ENCODE measurements at places on chromosomes 11 and 22.

- H3K4me1 ChIP-seq: no peaks in the 10 kb centered on the region
- no peak overlapping the region for H3K27ac ChIP-seq
- DNase-seq: no peak
- H3K27me3 ChIP-seq: no peaks in the 10 kb centered on the region
- no peak overlapping the region for H3K4me3 ChIP-seq
Observed at GRCh38 chr11:86910592-86910991, 44.6 kb downstream of the FZD4 start.

- H3K4me1 ChIP-seq: no peaks in the 10 kb centered on the region
- H3K4me3 ChIP-seq: no peak overlapping the region
- no peaks in the 10 kb centered on the region for H3K36me3 ChIP-seq
- H3K27me3 ChIP-seq: no peaks in the 10 kb centered on the region
- no peak overlapping the region for H3K27ac ChIP-seq
Observed at GRCh38 chr22:30455075-30455840, 16.6 kb downstream of the SEC14L3 start.

DNA sequence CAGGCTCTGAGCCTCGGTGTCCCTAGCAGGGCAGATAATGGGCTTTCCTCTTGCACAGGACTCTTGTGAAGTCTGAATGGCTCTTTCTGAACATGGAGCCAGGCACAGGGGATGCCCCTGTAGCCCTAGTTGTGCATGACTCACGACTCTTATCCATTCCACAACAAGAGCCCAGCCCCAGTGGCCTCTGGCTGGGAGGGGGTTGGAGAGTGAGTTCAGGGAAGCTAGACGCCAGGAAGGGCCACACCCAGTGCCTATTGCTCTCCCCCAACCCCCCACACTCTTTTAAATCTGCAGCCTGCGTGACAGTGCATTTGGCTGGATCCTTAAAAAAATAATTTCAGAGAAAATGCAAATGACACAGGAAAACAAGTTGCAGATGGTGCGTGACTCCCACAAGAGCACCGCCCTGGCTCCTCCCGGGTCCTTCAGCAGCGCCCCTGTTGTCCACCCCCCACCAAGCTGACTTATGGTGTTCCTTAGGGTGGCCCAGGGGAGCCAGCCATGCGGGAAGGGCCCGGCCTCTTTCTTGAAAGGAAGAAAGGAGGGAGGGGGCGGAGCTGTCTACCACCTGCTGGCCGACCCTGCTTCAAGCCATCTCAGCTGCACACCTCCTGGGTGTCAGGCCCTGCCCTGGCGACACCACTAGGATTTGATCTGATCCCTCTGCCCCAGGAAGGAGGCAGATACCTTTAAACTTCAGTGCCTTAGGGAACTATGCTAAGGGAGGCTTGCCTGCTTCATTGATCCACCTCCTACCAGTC is 74.7 kb downstream of the MN1 start:
- no peaks in the 10 kb centered on the region for H3K27me3 ChIP-seq
- no peak overlapping the region for H3K4me3 ChIP-seq
- peaks cover 11% of the 10 kb centered on the region for H3K4me1 ChIP-seq
- no peak overlapping the region for H3K27ac ChIP-seq

GRCh38 chr11:44589301-44589700 is 23.8 kb downstream of the CD82 start:
- no peak for DNase-seq
- no peak overlapping the region for H3K27ac ChIP-seq
- no peaks in the 10 kb centered on the region for H3K36me3 ChIP-seq
- H3K4me1 ChIP-seq: peaks cover 17% of the 10 kb centered on the region
- no peaks in the 10 kb centered on the region for H3K27me3 ChIP-seq

DNA sequence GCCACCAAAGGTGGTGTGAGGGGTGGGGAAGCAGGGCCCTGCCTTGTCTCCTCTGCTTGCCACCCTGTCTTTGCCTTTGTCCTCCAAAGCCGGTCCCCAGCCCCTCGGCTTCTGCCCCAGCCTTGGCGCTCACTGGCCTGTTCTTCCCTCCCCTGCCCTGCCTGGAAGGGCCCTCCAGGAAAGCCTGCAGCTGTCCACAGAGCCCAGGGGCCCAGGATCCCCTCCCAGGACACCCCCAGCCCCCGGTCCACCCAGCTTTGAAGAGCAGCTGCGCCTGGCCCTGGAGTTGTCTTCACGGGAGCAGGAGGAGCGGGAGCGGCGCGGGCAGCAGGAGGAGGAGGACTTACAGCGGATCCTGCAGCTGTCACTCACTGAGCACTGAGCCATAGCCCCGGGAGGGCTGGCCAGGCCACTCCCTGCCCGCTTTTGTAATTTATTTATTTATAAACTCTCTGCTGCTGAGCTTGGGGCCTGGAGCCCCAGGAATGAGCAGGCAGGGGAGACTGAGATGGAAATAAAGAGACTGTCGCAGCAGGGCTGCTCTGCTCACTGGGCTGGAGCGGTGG is 1.3 kb upstream of the SSH3 start:
- no peaks in the 10 kb centered on the region for H3K4me1 ChIP-seq
- no peaks in the 10 kb centered on the region for H3K27me3 ChIP-seq
- H3K36me3 ChIP-seq: no peaks in the 10 kb centered on the region
- peak; percentile 45 for DNase-seq
- H3K27ac ChIP-seq: no peak overlapping the region
- H3K4me3 ChIP-seq: no peak overlapping the region

- H3K36me3 ChIP-seq: peaks cover 45% of the 10 kb centered on the region
- no peak overlapping the region for H3K27ac ChIP-seq
- no peak for DNase-seq
- no peak overlapping the region for H3K4me3 ChIP-seq
- no peaks in the 10 kb centered on the region for H3K27me3 ChIP-seq
Observed at GRCh38 chr11:33094157-33094556, 54.8 kb downstream of the TCP11L1 start.
